ENCODE measurements at places on chromosomes 2 and 18.

DNA sequence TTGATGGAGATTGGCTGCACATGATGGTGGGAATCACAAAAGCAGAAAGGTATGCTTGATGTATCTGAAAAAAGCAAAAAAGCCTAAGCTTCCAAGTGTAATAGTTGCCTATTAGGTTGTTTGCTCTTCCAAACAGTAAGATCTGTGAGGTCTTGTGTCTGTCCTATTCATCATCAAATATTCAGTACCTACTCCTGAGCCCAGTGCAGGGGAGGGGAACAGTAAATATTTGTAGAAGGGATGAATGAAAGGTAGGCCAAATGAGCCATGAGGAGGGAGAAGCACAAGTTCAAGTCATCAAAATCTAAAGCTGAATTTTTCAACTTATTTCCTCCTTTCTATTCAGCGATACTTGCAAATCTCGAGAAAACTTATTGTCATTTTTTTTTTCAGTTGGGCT is 153.2 kb upstream of the ETAA1 start:
- DNase-seq = no peak

DNA sequence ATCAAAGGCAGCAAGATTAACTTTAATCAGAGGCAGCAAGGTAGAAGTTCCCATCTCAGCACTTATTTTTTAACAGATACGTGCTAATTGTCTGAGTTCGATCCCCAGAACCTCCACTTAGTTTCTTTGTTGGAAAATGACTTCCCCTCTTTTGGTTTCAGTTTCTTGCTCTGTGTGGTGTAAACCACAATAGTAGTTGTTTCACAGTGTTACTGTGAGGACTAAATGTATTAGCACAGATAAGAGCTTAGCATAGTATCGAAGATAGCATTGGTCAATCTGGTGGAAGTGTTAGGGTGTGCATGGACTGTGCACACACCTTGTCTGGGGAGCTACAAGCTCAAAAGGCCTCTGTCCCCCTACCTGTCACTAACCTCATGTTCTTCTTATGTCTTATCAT is 988.3 kb upstream of the GYPC start:
- no peak for DNase-seq

- DNase-seq = no peak
Measured at GRCh38 chr2:188146888-188147287, 144.8 kb upstream of the GULP1 start.

GRCh38 chr2:235191978-235192377 is 240.2 kb downstream of the SH3BP4 start:
- no peak for DNase-seq

DNA sequence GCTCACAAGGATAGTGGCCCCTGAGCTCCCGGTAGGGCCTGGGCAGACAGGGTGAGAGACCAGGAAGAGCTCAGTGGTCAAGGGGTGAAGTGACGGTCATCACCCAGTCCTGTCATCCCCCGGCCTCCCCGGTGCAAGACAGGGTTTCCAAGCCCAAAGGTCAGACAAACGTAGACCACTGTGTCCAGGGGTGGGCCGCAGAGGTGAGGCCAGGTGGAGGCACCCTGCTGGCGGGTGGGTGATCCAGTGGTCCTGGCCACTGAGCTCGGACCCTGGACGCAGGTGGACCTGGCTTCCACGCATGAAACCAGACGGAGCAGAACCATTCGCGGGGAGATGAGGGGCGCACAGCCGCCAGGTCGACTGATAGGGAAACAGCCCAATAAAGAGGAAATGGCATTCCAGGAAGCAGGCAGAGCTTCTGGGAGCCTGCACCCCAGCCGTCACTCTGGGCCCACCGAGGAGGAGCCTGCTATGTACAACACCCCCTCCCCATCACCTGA is 14.4 kb upstream of the SNED1 start:
- no peak for DNase-seq

- peak; percentile 49 for DNase-seq
Measured at GRCh38 chr2:130336877-130337734, 5.6 kb upstream of the IMP4 start.

DNA sequence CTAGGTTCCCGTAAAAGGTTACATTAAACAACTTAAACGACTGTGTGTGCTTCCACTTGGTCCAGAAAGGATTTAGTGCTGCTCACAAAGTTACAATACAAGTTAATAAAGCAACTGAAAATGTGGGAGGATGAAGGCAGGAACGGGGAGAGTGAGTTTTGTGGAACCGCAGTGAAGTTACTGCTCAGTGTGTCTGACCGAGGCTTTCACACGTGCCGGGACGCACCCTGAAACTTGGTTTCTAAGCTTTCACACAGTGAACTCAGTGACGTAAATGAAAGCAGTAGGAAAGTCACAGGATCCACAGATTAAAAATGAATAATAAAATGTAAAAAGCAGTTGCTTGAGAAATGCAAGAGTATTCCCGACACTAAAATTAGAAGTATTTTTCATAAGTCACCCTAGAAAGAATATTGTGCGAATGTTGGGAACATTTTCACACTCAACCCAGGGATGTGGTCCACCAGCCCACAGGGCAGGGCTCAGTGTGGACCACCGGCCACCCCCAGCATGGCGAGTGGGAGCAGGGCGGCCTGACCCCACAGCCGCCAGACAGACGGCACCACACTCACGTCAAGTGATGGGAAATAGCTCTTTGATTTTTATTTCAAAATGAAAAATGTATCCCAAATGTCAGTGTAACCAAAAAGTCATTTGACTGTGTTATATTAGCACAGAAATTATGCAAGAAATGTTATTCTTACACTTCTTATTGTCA is 32.6 kb upstream of the CHMP1B start:
- DNase-seq = no peak

DNA sequence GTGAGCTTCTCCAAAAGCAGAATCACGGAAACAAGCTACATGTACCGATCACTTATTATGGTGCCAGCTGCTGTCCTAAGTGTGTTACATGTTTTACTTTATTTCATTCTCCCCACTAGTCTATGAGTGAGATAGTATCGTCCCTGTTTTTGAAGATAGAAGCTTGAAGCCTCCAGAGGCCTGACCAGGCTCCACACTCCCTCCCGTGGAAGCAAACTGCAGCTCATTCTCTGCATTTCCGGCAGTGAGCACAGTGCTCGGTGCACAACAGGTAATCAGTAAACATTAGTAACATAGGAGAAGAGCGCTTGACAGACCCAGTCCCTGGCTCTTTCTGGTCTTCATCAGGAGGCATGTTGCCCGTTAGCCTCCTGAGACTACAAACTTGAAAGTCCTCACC is 72.9 kb downstream of the ZBTB7C start:
- no peak for DNase-seq

GRCh38 chr2:64698668-64699444 is 45.1 kb upstream of the SERTAD2 start:
- no peak for DNase-seq

- no peak for DNase-seq
Measured at GRCh38 chr2:188527141-188527540, 235.5 kb downstream of the GULP1 start.

- no peak for DNase-seq
Measured at GRCh38 chr2:224442071-224442967, 40.4 kb upstream of the FAM124B start.

- no peak for DNase-seq
Measured at GRCh38 chr2:78427170-78427569, 598.3 kb upstream of the REG3G start.

- no peak for DNase-seq
Measured at GRCh38 chr2:130371723-130372054, 15.8 kb downstream of the PTPN18 start.

DNA sequence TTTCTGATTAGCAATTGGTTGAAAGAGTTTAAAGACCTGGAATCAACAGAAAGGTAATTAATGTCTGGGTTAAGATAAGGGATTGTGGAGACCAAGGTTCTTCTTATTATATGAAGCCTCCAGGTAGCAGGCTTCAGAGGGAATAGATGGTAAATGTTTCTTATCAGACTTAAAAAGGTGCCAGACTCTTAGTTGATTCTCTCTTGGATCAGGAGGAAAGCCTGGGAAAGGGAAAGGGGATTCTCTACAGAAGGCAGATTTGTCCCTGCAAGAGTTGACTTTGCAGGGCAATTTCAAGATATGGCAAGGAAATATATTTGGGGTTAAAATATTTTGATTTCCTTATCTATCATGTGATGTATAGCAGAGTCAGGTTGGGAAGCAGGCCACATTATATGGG is 153.1 kb upstream of the ARL4C start:
- DNase-seq = no peak
